ENCODE measurements at places on chromosomes 3 and 15.
A peak's percentile ranks its signal among the peaks of the same experiment; 100 is the strongest.

DNA sequence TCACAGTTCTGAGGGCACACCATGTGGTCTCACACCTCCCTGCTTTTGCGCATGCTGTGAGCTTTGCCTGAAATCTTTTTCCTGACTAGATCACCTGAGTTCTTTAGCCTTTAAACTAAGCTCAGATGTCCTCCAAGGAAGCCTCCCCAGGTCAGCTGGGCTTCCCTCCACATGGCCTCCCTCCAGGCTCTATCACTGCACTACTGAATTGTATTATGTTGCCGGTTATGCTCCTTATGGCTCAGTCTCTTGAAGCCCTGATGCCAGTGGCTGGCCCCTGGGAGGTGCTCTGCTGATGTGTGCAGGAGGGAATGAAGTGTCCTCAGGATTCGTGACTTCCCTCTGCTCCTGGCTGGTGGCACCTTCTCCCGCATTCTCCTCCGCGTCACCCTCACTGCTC is 93.3 kb upstream of the BLM start:
- DNase-seq = no peak

DNA sequence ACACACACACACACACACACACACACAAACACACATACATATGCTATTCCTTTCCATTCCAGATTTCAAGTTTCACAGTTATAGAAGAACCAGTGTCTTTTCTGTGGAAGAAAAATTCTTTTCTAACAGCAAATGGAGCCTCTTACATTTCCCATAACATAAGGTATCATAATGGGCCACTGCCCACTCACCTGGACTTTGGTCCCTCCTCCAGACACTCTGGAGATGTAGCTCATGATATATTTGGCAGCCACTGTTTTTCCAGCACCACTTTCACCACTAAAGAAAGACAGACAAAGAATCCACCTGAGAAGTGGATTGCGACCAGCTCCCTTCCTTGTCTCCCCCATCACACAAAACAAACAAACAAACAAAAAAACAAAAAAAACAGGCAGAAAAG is 29.8 kb downstream of the LDHAL6B start:
- no peak for DNase-seq

DNA sequence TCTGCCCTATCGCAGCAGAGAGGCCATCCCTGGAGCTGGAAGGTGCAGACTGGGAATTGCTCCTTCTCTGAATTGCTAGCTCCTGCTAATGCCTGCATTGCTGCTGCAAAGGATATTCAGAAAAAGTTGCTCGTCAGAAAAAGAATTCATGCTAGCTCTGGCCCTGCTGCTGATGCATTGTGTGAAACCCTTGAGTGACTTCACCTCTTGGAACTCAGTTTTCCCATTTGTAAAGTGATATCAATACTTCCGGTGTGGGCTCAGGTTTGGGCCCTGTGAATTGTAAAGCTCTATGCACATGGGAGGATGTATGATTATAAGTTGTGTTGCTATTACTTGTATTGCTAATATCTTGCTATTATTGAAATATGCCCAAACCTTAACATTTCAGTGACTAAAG is 11.4 kb downstream of the SQOR start:
- no peak for DNase-seq

- DNase-seq = no peak
These were observed 319.2 kb downstream of the SLC9A9 start for GRCh38 chr3:143529018-143529478.

- no peak for DNase-seq
These were observed 418.5 kb upstream of the GOLIM4 start for GRCh38 chr3:168514252-168514651.

DNA sequence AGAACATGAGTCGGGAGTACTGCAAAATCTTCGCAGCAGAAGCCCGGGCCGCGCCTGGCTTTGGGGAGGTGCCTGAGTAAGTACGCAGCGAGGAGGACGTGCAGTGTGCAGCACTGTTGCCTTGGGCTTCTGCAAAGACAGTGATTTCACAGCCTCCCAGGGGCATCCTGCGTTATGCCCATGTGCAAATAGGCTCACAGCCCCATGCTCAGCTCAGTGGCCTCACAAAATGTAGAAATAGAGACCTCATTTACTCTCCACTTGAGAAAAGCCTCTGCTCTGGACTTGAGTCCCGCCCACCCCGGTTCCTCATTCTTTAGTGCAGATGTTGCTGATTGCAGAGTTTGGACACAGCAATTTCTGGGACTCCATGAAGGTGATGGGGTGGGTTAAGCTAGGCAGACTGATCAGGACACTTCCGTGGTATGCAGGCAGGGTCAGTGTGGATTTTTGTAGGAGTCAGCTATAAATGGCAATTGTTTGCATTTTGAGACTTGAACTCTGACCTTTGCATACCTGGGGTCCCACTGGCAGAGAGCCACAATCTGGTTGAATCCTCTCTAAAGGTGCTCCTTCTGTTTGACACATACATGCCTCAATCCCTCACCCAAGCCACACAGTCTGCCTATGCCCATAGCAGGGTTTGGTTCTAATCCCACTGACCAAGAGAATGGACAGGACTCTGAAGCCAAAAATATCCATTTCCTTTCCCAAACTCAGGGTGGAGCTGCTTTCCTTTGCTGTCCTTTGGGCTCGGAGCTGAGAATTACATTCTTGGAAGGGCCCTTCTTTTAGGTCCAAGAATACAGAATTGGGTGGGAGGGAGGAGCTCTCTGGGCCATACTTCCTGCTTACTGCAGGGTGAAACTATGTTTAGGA is 20.7 kb upstream of the SLC28A1 start:
- DNase-seq = no peak

- DNase-seq = no peak
These were observed 476.9 kb downstream of the NR2F2 start for GRCh38 chr15:96807361-96807760.

DNA sequence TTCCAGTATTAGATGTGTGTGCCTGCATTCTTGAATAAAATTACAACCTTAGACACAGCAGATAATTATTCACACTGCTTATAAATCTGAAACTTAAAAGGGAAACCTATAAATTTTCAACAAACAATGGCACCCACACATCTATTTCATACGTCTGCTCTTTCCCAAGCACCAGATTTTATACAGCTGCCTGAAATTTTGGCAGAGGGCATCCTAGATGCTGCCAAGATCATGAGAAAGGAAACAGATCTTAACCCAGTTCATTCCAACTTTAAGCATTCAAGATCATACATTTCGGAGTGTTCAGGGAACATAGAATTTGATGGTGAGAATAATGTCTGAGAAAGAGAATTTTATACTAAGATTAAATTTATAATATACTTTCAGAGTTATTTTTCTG is 53.1 kb downstream of the CLDN1 start:
- DNase-seq = no peak

- DNase-seq = no peak
These were observed 46.3 kb upstream of the SLC41A3 start for GRCh38 chr3:126130081-126130855.

GRCh38 chr3:153925841-153926514 is 195.2 kb upstream of the ARHGEF26 start:
- no peak for DNase-seq

GRCh38 chr3:72892081-72892775 is 4.4 kb downstream of the GXYLT2 start:
- no peak for DNase-seq

DNA sequence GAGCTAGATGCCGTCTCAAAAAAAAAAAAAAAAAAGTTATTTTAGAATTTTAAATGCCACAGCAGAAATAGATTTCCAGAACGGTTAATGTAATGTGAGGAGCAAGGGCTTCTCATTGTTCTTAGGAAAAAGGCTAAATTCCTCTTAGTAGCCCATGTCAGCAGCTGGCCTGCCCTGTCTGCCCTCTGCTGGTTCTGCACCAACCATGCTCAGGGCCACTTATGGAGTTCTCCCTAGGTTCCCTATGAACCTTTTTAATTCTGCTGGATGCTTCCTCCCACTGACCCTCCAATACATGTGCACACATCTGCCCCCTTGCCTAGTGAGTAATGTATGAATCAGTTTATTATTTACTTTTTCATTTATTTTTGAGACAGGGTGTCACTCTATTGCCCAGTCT is 32.2 kb upstream of the DPPA4 start:
- peak; percentile 26 for DNase-seq

DNA sequence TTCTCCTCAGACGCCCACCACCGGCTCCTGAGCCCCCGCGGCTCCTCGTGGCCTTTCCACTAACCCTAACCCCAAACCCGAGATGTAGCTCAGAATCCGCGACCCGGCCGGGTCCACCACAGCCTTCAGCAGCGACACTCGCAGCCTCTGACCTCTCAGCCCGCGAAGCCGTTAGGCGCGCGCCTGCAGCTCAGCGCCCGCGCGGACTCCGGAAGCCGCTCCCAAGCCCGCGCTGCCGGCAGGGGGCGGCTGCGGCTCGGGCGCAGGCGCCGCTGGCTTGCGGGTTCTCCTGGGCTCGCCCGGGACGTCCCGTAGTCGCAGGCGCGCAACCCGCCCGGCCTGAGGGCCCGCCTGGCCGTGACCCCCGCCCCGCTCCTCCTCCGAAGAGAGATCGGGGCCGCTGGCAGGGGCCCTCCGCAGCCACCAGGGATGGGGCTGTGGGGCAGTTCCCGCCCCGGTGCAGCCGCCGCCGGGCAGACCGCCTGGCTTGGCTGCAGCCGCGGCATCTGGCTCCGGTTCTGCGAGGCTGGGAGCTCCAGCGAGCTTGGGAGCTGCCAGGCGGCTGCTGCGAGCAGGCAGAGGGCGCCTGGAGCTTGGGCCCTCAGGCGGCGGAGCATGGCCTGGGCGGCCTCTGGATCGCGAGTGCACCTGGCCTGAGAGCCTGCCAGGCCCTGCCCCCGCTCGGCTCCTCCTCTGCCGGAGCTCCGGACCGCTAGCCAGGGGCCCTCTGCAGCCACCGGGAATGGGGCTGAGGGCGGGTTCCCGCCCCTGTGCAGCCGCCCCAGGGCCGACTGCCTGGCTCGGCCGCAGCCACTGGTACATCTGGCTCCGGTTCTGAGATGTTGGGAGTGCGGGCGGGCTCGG is 120.7 kb downstream of the LMLN start:
- peak; percentile 91 for DNase-seq

DNA sequence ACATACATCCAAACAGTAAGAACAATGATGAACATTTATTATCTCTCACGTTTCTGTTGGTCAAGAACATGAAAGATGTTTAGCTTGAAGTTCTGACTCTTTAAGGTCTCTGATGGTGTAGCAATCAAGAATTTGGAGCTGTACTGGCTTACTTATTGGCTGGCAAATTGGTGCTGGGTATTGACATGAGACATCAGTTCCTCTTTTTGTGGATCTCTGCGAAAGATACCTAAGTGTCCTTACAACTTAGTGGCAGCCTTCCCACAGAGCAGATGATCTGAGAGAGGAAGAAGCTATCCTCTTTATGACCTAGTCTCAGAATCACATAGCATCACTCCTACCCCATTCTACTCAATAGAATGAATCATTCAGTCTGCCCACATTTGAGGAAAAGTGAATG is 309.8 kb upstream of the DCBLD2 start:
- no peak for DNase-seq

- no peak for DNase-seq
These were observed 177.7 kb downstream of the TIGIT start for GRCh38 chr3:114471478-114471877.

DNA sequence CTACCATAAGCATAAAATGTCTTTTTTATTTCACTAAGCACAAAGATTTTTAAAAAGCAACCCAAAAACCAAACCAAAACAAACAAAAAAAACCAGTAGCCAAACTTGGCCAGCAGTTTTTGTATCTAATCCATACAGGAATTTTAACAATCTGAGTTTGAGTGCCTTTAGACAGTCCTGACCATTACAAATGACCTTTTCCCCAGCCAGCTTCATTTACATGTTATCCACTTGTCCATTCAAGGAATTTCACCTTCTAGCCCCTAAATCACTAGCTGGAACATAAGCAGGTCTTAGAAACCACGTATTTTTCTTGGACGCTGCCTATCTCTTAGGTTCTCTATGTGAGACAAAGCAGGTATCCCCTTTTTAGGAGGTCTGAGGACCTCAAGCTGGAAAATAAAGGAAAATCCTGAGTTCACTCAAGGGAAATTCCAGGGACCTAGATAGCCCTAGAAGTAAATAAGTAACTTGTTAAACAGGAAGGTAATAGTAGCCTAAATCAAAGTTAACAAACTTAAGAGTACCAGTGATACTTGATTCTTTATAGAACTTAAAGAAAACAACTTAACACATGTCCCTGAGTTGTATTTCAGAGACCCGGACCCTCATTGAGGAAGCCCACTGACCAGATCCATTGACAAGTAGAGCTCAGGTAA is 34.2 kb downstream of the CIP2A start:
- no peak for DNase-seq

- DNase-seq = no peak
These were observed 40.5 kb downstream of the ZIC1 start for GRCh38 chr3:147449669-147450068.

DNA sequence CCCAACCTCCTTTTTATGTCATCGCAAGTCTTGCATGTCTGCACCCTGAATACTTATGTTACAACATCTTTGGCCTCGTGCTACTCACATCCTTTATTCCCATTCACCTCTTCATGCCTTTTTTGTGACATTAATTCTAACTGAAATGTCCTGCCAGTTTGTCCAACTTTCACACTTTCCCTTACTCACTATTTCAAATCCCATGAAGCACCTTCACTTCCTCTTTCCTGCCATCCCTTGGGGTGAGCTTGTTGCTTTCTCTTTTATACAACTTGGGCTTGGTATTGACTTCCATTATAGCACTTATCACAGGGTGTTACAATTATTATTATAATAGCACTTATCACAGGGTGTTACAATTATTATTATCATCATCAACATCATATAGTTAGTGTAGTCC is 496.3 kb downstream of the NLGN1 start:
- no peak for DNase-seq

- DNase-seq = no peak
These were observed 14.0 kb downstream of the H1-8 start for GRCh38 chr3:129556890-129557547.

DNA sequence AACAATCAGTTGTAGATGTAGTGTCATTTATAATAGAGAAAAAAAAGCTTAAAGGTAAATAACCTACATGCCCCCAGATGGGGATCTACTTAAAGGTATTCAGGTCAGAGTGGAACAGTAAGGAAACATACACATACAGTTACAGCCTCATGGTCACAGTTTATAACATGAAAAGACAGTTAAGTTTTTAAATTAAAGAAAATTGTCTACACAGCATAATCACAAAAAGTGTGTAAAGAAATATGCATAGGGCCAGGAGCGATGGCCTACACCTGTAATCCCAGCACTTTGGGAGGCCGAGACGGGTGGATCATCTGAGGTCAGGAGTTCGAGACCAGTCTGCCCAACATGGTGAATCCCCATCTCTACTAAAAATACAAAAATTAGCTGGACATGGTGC is 6.8 kb downstream of the RHOV start:
- no peak for DNase-seq

DNA sequence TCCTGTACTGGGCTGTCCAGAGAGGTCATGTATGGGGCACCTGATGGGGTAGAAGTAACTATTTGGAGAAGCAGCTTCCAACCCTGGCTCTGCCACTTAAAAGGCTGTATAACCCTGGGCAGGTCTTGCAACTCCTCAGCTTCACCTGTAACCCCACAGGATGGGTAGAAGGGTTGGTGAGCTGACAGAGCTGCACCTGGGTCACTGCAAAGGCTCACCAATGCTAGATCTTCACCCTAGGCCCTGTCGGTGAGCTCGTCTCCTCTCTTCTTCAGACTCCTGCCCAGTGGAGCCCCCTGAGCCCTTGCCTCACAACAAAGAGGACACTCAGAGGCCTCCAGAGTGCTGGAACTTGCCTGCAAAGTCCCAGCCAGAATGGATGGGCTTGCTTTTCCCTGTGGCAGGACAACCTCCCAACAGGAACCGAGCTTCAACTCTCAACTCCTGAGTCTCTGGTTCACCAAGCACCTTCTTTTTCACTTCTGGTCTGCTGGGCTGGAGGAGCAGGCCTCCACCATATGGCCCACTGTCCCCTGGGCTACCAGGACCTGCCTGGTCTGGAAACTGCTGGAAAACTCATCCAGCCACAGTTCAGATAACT is 45.9 kb downstream of the XXYLT1 start:
- no peak for DNase-seq

GRCh38 chr3:195045481-195046210 is 225.3 kb downstream of the XXYLT1 start:
- no peak for DNase-seq

Data from endothelial cell (in vitro differentiated cells).